Renal cortex interstitium (tissue), 15 donors: ENCODE measurements at places on chromosomes 2 and 18.

GRCh38 chr2:181266614-181267013, 190.6 kb upstream of the ITGA4 start:
- no peak for DNase-seq

GRCh38 chr18:42275138-42275535, 320.1 kb downstream of the PIK3C3 start:
- no peak for DNase-seq

GRCh38 chr2:108073415-108074072, 87.2 kb downstream of the SLC5A7 start:
- no peak for DNase-seq

DNA sequence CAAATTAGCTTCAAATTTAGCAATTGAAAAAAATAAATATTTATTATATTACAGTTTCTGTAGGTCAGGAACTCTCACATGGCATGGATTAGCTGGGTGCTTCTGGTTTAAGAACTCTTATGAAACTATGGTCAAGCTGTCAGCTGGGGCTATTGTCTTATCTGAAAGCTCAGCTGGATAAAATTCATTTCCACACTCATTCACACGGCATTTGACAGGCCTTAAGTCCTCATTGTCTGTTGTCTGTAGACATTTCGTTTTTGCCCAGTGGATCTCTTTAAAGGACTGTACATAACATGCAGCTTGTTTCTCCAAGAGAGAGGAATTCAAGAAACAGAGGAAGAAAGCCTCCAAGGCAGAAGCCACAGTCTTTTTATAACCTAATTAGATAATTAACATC, 1556.8 kb upstream of the SLC39A10 start:
- no peak for DNase-seq

DNA sequence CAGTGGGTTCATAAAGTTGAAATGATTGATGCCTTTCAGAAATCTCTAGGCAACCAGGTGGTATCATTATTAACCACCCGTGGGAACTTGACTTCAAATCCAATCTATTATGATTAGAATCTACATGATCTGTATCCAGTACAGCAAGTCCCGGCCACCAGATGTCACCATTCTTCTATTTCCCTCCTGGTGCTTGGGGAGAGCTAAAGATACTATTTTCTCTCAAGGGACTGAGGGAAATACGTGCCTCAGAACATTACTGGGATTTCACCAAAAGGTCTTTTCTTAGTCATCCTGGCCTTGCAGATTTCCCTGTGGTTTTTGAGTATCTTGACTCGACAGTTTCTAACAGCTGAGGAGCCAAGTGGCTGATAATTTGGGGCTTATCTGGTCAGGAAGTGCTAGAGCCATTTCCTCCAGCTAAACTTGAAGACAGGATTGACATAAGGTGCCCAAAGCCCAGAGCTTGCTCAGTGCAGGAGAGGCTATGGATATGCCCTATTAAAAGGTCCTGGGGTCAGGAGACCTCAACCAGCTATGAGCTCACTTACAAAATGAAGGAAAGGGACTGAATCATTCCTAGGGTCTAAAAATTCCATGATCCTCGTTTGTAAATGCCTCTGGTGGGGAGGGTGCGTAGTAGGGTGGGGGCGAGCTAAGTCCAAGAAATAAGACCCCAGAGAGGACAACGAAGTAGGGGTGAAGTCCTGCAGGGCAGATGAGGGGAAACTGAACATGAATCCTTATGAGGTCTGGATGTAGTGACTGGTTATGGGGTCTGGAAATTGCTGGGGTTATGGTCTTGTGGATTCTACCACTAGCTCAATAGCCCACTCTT, 135.4 kb upstream of the MGAT5 start:
- DNase-seq: peak; percentile 80

DNA sequence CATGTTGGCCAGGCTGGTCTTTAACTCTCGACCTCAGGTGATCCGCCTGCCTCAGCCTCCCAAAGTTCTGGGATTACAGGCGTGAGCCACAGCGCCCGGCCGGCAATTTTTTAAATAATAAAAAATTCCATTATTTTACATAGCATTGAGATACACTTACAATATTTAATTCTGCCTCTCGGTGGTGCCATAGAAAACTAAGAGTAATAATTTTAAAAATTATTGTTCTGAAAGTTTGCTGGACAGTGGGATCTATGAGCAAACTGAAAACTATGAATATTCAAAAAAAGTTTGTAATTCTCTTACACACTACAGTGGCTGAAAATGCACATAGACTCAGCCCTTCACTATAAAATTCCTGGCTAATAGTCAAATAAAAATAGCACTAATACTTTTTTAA, 90.9 kb upstream of the STON1 start:
- DNase-seq: no peak

DNA sequence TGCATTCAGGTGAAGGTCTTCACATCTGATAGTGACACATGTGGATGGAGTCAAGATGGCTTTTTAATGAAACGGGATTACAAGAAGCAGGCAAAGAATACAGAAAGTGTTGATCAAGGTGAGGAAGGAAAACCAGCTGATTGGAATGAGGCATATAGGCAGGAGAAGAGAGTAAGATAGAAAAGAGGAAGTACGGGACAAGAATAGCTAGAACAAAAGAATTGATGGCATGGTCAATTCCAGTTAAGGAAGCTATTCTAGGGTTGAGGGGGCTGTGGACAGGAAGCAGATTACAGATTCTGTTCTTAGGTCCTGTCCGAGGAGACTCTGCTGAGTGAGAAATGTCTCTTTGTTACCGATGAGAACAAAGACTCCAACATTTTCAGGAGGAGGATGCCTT, 13.2 kb upstream of the NCK2 start:
- DNase-seq: no peak
